Stimulated activated CD4-positive, alpha-beta T cell treated with anti-CD3 and anti-CD28 coated beads, Interleukin-1b, Interleukin-23, amount 100 ng/mL, for 1 hour (primary cell): ENCODE measurements at places on chromosomes 7 and 10.
A peak's percentile ranks its signal among the peaks of the same experiment; 100 is the strongest.

DNA sequence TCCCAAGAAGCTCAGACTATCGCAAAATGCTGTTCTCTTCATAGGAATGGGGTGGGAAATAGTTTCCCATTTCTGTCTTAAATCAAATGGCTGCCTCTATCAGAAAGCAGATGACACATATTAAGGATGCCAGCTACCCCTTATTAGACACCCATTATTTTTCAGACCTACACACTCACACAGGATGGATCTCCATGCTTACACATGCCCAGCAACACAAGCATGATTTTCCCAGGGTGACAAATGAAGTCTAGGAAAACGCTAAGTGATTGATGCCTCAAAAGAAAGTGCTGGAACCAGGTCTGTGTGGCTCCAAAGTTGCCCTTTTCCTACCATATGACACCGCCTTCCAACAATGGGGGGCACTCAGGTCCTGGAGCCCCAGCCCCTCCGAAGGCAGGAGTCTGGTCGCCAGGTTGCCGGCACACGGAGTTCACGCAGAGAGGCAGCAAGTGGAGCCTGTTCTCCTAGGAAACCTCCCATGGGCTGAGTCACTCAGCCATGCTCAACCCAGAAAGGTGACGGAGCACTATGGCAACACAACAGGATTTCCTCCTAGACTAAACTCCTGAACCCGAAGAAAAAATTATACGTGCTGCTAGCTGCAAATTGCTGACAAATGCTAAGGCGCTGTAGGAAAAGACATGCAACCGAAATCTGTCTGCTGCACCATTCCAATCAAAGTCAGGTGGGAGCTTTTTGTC is 19.8 kb downstream of the VOPP1 start:
- DNase-seq, result no peak

DNA sequence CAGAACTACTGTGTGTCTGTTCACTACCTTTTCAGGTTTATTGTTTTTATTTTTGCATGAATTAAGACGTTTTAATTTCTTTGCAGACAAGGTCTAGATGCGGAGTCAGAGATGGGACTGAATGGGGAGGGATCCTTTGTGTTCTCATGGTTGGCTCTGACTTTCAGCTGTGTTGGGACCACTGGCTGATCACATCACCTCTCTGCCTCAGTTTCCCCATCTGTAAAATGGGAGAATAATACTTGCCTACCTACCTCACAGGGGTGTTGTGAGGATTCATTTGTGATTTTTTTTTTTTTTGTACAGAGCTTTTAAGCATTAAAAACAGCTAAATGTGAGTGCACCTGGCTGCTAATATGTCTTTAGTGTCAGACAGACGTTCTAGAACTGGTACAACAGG is 34.4 kb downstream of the PRF1 start:
- no peak for DNase-seq

GRCh38 chr7:7510794-7511193 is 24.9 kb downstream of the COL28A1 start:
- DNase-seq, result no peak

DNA sequence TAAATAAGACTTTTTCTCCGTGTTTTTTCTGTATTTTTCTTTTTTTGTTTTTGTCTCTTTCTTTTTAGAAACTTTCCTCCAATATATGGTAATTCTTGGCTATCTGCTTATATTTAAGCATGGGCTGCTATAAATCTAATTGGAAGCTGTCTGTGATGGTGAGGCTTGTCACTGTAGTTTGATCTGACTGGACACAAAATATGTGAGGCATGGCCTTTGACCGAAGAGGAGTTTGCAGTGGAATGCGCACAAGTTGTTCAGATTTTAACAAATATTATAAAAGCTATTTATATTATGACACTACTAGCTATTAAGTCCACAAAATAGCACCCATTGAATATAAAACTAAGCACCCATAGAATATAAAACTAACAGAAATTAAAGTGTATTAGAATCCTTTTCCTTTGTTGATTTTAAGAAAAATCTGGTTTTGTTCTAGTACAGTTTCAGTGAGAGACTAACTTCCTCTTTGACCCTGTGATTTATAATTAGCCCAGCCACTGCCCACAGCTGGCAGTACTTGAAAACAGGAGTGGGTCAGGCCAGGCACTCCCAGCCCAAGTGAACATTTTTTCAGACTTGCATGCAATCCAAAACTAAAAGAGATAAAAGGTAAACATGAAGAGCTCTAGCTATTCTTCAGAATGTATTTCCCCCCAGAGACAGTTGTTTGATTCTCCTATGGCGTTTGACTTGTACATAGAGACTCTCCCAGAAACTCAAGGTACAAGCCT is 69.9 kb upstream of the FGL2 start:
- no peak for DNase-seq

- DNase-seq, result no peak
Observed at GRCh38 chr10:130901311-130902165, 410.0 kb downstream of the TCERG1L start.

GRCh38 chr7:55099821-55100543 is 81.2 kb downstream of the EGFR start:
- DNase-seq, result no peak

- no peak for DNase-seq
Observed at GRCh38 chr10:25117757-25118156, 57.0 kb upstream of the GPR158 start.

- DNase-seq, result no peak
Observed at GRCh38 chr7:144379776-144380384, 23.6 kb downstream of the NOBOX start.

- DNase-seq, result no peak
Observed at GRCh38 chr7:15236952-15237351, 324.9 kb downstream of the AGMO start.

- no peak for DNase-seq
Observed at GRCh38 chr7:19405541-19405940, 260.3 kb upstream of the FERD3L start.

- no peak for DNase-seq
Observed at GRCh38 chr10:118799777-118800176, 45.0 kb upstream of the CACUL1 start.

GRCh38 chr10:77291596-77292505 is 345.8 kb downstream of the KCNMA1 start:
- DNase-seq, result no peak

DNA sequence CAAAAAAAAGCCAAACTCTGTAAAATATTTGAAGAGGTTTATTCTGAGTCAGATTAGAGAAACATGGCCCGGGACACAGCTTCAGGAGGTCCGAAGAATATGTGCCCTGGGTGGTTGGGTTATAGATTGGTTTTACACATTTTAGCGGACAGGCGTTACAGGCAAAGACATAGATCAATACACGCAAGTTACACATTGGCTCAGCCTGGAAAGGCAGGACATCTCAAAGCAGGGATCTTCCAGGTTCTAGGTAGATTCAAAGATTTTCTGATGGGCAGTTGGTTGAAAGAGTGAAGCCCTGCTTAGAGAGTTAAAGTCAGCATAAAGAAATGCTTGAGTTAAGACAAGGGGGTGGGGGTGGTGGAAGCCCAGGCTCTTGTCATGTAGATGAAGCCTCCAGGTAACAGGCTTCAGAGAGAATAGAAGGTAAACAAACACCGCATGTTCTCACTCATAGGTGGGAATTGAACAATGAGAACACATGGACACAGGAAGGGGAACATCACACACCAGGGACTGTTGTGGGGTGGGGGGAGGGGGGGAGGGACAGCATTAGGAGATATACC is 464.3 kb upstream of the ADARB2 start:
- no peak for DNase-seq

- peak; percentile 14 for DNase-seq
Observed at GRCh38 chr10:117175215-117175900, 21.9 kb upstream of the KCNK18 start.

GRCh38 chr7:139544645-139545044 is 21.2 kb downstream of the CLEC2L start:
- no peak for DNase-seq

DNA sequence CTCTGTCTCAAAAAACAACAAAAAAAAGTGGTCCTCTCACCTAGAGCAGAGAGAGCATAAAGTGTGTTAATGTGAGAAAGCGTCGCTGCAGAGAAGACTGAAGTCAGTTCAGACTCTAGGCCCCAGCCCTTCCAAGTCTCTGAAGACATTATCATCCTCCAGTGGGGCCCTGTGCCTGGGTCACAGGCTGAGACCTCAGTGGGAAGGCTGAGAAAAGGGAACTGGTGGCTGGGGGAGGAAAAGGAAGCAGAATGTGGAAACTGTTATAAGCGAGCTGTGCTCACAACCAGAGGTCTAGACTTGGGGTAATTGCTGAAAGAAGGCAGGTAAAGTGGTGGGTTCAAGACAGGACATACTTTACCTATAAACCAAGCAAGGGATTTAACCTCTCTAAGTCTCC is 4.9 kb upstream of the RRP12 start:
- no peak for DNase-seq
